ENCODE measurements at places on chromosomes 2 and 18.

DNA sequence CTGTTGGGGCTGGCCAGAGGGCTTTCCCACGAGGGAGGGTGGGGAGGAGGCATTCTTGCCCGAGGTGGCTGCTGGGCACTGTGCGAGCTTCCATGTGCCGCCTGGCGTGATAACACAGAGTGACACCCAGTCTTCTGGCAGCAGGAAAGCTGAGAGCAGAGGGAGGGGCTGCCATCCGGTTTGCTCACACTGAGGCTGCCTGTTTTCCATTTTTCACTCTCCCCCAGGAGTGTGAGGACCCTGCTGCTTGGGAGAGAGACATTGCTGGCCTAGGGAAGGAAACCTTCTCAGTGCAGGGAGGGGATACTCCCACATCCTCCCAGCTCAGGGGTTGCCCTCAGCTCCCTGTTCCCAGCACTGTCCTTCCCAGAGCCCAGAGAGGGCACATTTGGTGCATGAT lies 73.1 kb downstream of the INHBB start:
- no peak for DNase-seq

GRCh38 chr2:105803773-105804172 lies 59.1 kb downstream of the NCK2 start:
- DNase-seq, result no peak

GRCh38 chr2:18473241-18474181 lies 86.9 kb downstream of the RDH14 start:
- no peak for DNase-seq

GRCh38 chr2:105797298-105797819 lies 52.6 kb downstream of the NCK2 start:
- no peak for DNase-seq

GRCh38 chr2:186484062-186484735 lies 1.9 kb upstream of the ZC3H15 start:
- DNase-seq, result no peak

DNA sequence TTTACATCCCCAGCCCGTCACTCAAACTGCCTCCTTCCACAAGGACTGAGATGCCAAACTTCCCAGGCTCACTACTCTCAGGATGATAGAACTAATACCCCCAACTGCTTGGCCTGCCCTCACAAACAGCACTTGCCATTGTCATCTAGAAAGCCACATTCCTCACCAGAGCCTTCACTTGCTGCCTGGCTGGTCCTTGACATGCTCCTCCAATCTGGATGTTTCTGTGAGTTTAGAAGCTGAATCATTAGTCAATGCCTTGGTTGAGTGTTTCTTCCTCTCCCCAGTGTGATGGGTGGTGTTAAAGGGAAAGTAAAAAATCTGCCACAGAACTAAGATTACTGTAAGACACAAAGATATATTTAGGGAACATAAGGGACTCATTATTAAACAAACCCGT lies 52.5 kb downstream of the MARCHF4 start:
- DNase-seq, result no peak

DNA sequence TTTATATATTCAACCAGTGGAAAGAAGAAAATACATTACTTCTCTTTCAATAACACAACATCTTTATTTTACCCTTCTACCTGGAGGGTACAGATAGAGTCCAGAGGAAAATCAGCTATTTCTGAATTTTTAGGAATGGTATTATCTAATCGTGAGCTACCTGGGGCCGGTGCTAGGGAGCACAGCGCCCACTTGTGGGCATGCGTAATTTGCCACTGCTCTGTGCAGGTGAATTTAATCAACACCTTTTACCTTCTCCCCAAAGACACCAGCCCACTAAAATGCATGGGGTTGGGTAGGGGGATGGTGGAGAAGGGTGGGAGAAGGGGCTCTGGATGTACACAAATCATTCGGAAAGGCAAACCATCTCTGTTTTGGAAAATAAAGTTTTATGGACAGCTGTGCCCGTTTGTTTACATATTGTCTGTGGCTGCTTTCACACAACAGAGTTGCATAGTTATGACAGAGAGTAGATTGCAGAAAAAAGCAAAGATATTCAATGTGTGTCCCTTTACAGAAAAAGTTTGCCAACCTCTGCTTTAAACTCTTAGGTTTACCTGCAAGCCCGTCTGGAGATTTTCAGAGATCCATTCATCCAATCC lies 51.5 kb upstream of the DCC start:
- DNase-seq, result no peak

DNA sequence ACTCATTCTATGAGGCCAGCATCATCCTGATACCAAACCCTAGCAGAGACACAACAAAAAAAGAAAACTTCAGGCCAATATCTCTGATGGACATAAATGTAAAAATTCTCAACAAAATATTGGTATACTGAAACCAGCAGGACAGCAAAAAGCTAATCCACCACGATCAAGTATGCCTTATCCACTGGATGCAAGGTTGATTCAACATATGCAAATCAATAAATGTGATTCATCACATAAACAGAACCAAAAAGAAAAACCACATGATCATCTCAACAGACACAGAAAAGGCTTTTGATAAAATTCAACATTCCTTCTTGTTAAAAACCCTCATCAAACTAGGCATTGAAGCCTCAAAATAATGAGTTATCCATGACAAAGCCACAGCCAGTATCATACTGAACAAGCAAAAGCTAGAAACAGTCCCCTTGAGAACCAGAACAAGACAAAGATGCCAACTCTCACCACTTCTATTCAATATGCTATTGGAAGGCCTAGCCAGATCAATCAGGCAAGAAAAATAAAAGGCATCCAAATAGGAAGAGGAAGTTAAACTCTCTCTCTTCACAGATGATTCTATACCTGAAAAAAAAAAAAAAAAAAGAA lies 45.3 kb downstream of the RTTN start:
- no peak for DNase-seq
